ENCODE measurements at places on chromosomes 7 and 10.
A peak's percentile ranks its signal among the peaks of the same experiment; 100 is the strongest.

DNA sequence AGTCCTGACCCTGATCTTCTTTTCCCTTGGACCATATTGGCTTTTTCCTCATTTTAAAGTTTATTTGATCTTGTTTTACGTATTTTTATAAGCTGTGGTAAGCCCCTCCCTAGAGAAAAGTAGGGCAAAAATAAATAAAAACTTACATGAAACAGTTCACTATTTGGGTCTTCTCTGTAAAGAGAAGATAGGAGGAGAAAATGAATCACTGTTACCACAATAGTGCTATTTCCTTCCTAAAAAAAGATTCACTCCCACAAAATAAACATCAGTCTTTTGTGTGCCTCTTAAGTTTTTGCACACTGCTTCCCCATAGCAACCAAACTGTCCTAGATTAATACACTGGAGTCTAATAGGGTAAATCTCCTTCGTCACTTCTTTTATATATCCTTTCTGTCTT lies 1.4 kb upstream of the SVIL start:
- DNase-seq, result no peak

GRCh38 chr10:60856405-60856804 lies 78.1 kb downstream of the CDK1 start:
- DNase-seq, result no peak

DNA sequence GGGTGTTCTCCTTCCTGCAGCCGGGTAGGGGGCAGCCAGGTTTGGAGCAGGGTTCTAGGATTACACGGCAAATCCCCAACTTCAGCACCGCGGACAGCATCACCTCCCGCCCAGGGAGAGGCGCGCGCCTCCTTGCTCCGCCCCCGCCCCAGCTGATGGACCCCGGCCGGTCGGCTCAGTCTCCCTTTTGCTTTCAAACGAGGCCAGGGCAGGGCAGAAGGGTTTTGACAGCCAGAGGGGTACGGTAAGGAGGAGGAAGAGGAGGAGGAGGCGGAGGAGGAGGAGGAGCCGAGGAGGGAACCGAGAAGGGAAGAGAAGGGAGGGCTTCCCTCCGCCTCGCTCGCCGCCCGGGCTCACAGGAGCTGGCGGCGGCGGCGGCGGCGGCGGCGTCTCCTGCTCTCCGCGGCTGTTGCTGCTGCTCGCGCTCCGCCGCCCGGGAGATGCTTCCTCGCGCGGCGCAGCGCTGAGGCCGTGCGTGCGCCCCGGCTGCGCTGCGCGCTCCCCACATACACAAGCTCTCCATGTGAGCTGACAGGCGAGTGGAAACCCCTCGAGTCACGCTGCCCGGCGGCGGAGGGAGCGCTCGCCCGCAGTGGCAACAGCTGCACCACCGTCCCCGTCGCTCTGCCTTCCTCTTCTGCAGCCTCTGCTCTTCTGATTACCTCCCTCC lies 615 bp upstream of the CNTNAP2 start:
- no peak for DNase-seq

DNA sequence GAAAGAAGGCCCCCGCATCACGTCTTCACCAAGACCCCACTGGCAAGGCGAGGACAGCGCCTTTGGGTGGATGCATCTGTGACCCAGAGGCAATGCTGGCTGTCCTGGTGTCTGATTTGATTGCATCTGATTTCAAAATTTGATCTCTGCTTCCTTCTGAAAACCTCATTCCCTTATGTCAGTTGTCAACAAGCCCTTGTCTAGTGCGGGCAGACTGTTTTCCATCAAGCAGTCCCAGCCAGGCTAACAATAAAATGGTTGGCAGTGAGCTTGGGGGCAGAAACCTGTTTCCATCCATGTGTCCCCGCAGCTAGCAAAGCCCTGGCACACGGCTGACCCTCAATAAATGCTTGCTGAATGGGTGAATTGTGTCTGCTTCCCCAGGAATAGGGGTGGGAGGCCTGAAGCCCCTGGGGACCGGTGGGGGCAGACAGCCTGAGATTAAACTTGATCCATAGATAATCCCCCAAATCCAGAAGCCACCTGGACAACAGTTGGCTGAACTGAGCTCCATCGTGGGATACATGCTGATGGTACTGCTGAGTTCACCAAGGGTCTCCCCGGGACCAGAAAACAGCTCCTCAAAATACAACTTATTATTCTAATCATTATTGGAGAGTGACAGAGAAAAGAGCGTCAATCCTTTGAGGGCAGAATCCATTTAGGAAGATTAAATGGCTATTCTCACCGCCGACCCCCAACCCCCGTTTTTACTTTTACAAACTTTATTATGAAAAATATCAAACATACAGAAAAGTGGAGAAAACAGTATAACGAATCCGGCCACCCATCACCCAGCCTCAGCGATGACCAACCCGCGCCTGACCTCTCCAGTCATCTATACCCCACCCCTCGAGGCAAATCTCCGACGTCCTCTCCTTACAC lies 912 bp upstream of the DUSP5 start:
- DNase-seq, result no peak

DNA sequence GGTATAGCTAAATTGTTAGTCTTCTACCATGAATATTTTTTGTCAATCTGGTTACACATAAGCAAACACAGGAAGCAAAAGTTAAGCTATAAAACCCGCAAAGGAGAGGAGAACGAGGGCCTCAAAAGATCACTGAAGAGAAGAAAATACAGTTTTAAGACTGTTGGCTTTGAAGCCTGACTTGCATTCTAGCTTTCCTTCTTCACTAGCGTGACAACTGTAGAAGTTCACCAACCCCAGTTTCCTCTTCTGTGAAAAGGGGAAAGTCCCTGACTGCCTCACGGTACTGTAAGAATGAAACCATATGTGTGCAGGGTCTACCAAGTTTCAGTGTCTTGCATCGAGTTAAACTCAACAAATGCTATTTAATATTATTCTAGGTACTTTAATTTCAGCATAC lies 7.5 kb upstream of the LRRN3 start:
- peak; percentile 38 for DNase-seq

- no peak for DNase-seq
Observed at GRCh38 chr7:134016223-134016941, 110.8 kb upstream of the LRGUK start.

DNA sequence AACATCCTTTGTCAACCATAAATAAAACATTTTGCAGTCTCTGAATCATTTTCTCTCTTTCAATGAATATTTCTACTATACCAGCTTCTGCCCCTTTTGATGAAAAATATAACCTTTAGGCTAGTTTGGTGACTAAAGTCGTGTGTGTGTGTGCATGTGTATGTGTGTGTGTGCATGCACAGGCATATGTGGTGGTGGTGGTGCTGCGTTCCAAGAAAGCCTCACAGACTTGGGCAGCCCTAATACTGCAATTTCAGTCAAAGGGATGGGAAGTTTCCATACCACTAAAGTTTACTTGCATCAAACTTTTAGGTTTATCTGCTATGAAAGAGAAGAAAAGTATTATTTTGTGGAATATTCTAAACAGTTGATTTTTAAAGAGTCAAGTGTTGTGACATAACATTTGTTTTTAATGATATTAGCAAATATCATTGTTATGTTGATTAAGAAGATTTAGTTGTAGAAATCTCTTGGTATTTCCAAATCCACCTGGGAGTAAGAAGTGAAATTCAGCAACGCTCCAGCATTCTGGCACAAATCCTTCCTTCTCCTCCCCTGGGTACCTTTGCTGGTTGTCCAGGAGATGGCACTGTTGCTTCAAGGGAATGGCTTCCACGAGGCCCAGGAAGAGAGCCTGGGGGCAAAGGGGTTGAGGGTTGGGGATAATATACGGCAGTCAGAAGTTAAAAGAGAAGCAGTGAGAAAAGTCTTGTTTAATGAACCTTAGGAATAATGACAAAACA lies 41.5 kb downstream of the ASB4 start:
- no peak for DNase-seq

- DNase-seq, result no peak
Observed at GRCh38 chr10:131838966-131839742, 61.7 kb upstream of the PPP2R2D start.

GRCh38 chr7:4683043-4683883 lies 1.2 kb downstream of the FOXK1 start:
- peak; percentile 5 for DNase-seq

DNA sequence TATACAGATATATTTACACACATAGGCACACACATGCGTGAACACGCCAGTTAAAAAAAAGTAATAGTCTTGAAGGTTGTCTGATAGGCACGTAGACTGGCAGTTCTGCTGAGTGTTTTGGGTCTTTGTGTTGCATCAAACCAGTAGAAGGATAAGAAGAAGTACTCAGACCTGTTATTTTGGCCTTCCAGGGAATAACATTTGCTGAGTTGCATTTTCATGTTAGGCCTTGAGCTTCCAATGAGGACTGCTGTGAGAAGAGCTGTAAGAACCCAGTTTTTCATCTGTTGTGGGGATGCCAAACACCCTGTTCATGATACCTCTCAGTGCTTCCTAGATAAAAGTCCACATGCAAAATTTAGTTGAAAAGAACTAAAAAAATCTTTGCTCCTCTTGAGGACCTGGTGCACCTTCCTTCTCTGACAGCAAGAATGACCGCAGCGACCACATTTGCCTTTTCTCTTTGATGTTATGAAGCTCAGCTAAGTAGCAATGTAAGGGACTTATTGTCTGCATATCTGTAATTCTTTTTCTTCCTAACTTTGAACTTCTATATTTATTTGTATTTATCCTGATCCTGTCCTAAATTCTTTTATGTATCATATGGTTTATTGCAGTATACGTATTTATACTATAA lies 27.2 kb downstream of the HIPK2 start:
- no peak for DNase-seq

DNA sequence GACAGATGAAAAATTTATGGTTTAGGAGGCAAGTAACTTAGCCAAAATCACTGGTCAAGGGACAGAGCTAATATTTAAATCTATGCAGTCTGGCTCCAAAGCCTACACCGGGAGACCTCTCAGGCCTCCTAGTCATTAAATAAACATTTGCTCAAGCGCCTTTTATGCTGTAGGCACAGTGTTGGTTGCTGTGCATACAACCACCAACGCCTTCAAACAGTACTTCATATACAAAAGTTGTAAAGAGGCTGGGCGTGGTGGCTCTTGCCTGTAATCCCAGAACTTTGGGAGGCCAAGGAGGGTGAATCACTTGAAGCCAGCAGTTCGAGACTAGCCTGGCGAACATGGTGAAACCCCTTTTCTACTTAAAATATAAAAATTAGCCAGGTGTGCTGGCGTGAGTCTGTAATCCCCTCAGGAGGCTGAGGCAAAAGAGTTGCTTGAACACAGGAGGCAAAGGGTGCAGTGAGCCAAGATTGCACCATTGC lies 159.8 kb downstream of the MAGI2 start:
- DNase-seq, result no peak

GRCh38 chr10:131430716-131431412 lies 119.3 kb upstream of the TCERG1L start:
- DNase-seq, result no peak

DNA sequence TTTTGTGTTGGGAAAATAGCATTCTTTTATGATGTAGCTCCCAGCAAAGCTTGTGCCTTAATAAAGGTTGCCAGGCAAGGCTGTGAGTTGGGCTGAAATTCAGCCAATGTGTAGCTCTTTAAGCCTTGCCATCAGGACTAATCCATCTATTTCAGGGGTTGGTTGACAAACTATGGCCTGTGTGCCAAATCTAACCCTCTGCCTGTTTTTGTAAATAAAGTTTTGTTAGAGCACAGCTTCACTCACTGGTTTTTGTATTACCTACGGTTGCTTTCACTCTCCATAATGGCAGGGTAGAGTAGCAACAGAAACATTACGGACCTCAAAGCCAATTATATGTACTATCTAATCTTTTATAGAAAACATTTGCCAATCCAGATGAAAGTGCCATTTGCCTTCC lies 638.1 kb upstream of the POT1 start:
- no peak for DNase-seq

DNA sequence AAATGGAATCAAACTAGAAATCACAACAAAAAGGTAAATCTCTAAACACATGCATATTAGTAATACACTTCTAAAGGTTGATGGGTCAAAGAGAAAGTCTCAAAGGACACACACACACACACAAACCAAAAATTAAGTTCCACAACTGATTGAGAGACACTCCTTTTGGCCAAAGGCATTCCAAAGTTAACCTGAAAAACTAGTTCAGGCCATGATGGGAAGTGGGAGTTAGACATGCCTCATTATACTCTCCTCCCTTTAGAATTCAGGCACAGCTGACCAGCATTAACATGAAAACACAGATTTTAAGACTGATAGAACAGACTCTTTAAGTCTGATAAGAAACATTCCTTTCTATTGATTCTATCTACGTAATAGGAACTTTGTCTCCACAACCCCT lies 332.4 kb upstream of the IGFBP3 start:
- no peak for DNase-seq

DNA sequence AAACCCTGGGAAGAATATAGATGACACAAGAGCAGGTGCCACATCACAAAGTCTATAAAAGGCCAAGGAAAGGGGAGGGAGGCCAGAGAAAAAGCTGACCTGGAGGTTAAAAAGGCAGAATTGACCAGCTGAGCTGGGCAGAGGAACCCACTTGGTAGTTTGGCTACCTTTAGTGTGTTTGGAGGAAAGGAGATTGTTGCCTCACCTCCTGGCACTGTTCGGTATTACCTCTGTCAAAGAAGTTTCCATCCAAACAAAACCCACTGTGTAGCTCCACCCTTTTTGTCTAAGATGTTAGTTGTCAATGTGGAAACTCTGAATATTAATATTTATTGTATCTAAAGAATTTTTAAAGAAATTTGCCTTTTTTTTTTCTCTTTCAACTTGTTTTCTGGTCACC lies 23.4 kb downstream of the ENTPD7 start:
- DNase-seq, result no peak

DNA sequence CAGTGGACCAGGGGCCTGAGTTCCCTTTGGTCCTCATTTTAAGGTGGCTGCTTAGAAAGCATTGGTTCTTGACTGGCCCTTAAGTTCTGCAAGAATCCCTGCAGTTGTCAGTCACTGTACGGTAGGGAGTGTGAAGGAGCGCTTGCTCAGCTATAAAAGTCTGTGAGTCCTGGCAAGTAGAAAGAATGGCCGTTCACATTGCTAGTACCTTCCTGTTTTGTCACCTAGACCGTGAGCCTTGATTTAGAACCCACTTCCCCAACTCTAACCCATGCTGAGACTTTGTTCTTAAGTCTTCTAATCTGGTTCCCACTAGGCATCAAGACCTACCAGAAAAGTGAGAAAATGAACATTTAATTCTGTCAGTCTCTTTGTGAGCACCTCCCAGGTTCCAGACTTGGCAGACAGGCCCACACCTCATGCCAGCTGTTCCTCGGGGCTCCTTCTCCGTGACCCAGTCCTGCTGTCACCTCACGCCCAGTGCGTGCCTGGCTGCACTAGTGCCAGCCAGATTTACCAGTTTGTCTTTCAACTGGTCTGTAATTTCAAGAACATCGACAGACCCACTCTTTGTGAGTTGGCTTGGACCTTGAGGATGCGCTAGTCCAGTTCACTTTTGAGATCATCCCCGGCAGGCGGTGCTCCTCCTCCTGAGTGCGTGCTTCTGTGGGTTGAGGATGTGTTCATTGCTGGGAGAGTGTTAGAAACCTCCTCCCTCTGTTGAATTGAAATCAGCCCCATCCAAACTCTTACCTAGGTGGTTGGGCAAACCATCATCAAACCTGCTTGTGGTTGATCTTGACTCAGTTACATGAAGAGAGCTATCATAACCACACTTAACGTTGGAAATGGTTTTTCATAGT lies 78.5 kb downstream of the SHH start:
- no peak for DNase-seq
